ENCODE measurements at places on chromosomes 13 and 19.

DNA sequence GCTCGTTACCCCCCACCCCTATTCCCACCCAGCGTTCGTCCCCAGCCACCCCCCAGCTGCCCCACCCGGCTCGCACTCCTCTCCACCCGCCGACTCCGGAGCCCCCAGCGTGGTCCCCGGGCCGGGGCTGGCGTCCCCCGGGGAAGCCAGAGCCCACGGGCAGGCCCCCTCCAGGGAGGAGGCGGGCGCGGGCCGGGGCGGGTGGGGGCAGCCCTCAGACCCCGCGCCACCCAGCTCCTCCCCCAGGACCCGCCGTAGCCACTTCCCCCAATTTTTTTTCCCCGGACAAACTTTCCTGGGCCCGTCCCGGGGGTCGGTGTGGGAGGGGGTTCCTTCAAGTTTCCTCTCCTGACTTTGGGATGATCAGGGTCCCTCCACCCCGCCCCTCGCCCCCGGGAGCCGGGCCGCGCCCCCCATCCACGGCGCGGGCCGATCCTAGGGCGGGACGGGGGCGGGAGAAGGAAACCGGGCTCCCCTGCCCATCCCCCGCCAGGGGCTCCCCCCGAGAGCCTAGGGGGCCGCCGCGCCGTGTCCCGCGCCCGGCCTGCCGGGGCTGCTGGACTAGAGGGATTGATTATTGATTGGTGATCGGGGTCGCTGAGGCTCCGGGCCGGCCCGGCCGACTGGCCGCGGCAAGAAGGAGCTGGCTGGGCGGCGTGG is 927 bp upstream of the TSHZ3 start:
- peak; percentile 32 for DNase-seq

GRCh38 chr19:51695088-51695487 is 2.0 kb downstream of the SPACA6 start:
- DNase-seq = no peak

DNA sequence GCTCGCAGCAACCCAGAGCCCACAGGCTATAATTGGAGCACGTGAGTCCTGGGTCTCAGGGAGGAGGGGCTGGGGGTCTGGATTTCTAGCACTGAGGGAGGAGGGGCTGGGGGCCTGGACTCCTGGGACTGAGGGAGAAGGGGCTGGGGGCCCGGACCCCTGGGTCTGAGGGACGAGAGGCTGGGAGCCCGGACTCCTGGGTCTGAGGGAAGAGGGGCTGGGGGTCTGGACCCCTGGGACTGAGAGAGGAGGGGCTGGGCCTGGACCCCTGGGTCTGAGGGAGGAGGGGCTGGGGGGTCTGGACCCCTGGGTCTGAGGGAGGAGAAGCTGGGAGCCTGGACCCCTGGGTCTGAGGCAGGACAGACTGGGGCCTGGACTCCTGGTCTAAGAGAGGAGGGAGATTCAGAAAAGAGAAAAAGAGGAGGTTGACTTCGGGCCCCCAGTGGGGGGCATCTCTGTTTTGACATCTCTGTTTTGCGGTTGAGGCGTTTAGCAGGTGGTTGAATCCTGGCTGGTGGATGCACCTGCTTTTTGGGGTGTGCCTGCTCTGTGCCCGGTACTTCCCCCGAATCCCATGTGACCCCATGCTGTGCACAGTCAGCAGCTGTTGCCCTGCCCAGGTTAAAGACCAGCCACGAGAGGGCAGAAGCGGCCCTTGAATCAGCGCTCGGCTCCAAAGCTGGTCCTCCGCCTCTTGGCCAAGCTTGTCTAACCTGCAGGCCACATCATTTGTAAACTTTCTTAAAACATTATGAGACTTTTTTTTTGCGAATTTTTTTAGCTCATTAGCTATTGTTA is 10.5 kb downstream of the PVR start:
- DNase-seq = peak; percentile 60

- DNase-seq = no peak
Measured at GRCh38 chr13:112818040-112818697, 128.3 kb downstream of the ATP11A start.

DNA sequence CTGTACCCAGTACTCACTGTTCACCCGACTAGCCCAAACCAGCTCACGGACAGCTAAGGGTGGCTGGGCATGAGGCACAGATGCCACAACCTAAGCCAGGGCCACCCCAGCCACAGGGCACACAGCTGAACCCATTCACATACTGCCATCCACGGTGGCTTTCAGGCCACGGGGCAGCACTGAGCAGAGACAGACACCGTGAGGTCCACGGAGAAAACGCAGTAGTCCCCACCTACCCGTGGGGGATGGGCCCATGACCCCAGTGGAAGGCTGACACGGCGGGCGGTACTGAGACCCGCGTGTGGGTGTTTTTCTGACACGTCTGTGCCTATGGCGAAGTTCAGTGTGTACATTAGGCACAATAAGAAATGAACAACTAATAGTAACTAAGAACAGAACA is 25.5 kb downstream of the IZUMO4 start:
- DNase-seq = no peak

DNA sequence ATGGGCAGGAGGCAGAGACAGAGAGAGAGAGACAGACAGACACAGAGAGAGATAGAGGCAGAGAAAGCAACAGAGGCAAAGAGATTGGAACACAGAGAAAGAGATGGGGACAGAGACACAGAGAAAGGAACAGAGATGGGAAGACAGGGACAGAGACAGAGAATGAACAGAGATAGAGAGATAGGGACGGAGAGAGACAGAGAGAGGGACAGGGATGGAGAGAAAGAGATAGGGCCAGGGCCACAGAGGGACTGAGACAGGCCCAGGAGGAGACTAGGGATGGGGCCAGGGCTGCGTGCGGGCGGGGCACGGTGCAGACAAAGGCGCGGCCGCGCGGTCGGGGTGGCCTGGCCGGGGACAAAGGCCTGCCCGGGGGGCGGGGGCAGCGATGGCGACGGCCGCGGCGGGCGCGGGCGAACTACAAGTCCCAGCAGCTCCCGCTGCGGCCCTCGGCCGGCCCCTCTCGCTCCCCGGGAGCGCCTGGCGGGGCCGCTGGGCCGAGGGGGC is at the start of gene ZNF358:
TSS of gene ZNF358 (plus strand) at position 459 of the 507 bp plus-strand sequence. CDS start 3,140 bp downstream, outside the sequence.
- no peak for DNase-seq

DNA sequence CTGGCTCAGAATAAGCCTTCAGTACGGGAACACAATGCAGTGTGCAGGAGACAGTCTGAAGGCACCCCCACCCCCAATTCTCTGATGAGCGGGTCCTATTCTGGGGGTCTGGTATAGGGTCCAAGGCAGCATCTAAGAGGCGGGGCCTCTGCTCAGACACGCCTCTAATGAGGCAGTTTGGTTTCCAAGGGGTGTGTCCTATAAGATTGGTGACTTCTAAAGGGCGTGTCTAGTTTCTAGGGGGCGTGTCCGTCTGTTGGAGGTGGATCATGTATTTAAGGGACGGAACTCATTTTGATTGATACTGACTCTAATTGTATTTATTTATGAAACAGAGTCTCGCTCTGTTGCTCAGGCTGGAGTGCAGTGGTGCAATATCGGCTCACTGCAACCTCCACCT is 8.7 kb downstream of the FIZ1 start:
- DNase-seq = no peak

DNA sequence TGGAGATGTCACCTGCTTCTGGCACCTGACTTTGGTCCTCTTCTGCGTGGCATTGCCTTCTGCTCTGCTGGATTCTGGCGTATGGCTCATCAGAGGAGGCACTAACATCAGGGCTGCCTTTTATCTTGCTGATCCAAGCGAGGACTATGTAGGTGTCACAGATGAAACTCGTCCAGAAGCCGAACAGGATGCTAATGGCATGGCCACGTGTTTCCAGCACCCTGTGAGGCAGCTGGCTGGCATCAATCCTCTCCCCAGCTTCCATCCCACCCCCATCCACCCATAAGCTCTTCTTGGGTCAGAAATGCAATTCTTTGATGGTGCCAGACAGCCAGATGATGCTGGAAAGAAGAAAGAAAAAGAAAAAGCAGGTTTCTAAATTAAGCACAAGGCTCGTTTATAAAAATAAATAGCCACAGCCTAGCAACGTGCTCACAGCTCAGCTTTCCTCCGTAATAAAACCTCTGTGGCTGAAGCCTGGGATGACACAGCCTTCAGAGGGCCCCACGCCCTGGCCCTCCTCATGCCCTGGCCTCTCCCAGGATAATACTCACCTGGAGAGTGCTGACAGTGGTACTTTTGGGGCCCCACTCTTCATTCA is 212.9 kb upstream of the SERP2 start:
- DNase-seq = no peak

- DNase-seq = no peak
Measured at GRCh38 chr13:99600318-99600717, 99.0 kb downstream of the TM9SF2 start.

- no peak for DNase-seq
Measured at GRCh38 chr19:40754611-40755247, 3.7 kb downstream of the SNRPA start.

GRCh38 chr19:33868788-33869412 is 72.2 kb downstream of the KCTD15 start:
- DNase-seq = no peak

DNA sequence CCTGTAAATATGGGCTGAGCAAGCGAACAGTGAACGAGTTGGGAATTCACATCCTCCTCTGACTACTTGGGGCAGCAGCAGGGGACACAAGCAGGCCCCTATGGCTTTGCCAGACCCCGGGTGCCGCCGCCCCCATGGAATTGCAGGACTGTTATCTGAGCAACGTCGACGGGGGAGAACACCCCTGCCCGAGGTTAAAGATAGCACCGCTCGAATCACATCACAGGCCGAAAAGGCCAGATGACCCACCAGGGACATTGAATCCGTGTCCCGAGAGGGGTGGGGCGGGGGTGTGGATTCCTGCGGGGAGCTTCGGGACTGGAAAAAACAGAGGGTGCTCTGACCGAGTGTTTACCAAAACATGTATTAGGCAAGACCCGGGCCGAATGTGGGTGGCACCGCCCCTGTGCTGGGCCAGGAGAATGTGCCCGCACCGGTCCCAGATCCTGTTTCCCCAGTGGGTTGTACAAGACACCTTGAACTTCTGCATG is 9.1 kb downstream of the FEM1A start:
- no peak for DNase-seq
